ENCODE measurements at places on chromosomes 2 and 18.

- no peak for DNase-seq
These were observed 54.3 kb downstream of the DGKD start for GRCh38 chr2:233408366-233409285.

DNA sequence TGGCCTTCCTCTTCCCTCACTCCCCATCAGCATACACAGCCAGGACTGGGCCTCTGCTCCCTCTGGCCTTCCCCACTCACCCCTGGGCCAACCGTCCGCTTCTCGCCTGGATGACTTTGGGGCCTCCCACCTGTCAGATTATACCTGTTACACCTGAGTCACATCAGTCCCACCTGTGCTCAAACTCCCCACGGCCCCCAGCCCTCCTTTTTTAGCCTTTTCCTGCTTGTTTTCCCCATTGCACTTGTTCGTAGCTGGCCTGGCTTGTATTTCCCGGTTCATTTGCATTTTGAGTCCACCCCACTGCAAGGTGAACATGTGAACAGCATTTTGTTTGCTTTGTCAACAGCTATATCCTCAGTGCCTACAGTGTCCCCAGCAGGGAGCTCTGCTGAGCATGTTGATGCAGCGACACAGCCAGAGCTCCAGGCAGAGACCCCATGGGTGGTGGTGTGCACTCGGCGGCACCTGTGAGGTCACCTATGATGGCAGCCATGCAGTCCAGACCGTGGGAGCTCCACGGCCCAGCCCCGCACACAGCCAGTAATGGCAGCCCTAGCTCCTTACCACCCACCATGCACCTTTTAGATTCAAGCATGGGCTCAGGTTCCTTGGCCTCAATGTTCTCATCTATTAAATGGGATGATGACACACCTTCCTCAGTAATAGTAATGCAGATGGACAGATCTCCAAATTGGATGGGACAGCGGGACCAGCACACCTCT is 276.4 kb upstream of the HS6ST1 start:
- DNase-seq, result no peak

- no peak for DNase-seq
These were observed 995 bp downstream of the MBD5 start for GRCh38 chr2:148021886-148022285.

- no peak for DNase-seq
These were observed 77.1 kb downstream of the SPATS2L start for GRCh38 chr2:200383380-200384110.

DNA sequence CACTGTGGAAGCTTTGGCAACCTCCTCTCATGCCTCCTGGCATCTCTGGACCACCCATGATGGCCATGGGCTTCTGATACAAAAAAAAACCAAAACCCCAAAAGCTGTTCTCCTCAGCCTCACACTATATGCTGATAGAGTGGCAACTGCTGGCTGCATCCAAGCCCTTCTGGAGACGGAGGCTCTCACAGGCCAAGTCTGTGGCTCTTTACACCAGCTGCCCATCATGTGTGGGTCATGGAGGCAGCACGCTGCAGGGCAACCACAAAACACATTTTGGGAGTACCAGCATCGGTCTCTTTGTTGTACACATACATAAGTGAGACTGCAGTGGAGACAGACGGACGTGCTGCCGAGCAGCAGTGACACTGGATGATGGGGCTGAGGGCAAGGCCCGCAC is 45.3 kb downstream of the SP110 start:
- DNase-seq, result no peak

DNA sequence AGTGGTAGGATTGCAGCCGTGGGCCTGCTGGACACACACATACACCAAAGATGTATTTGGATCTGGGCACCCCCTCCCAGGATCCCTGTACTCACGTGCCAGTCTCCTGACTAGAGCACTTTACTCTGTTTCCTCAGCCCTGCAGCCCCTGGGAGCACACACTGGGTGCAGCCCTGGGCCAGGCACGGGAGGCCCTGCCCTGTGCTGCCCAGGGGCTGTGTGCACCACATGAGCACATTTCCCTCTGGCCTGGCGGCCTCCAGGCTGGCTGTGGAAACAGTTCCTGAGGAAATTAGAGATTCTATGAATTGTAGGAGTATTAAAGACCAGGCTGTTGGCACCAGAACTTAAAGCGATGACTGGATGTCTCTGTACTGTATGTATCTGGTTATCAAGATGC is 45.4 kb downstream of the BCL2L11 start:
- DNase-seq, result no peak

GRCh38 chr2:151808258-151809072 is 19.8 kb downstream of the ARL5A start:
- DNase-seq, result no peak

DNA sequence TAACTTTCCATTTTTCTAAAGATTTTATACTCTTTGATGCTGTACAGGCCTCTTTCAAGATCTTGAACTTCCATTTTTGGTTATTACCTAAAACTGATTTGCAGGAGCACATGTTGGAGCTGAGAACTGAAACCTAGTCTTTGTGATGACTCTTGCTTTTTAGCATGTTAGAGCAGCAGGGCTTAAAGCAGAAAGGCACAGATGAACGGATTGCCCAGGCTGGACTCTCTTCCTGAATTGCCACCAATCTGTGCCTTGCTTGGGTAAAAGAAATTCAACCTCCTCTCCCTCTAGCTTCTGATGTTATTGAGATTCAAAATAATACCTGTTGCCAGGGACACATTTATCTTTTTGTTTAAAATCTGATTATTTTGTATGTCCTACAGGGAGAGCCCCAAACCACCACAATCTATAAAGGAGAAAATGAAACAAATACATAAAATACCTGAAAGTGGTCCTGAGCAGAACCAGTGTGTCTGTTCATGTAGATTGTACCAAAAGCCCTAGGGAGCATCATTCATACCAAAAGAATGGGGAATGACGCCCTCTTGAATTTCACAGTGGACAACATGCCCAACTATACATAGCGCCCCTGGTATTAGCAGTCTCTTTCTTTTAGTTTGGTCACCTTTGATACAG is 277.0 kb upstream of the MAP2 start:
- DNase-seq, result no peak

DNA sequence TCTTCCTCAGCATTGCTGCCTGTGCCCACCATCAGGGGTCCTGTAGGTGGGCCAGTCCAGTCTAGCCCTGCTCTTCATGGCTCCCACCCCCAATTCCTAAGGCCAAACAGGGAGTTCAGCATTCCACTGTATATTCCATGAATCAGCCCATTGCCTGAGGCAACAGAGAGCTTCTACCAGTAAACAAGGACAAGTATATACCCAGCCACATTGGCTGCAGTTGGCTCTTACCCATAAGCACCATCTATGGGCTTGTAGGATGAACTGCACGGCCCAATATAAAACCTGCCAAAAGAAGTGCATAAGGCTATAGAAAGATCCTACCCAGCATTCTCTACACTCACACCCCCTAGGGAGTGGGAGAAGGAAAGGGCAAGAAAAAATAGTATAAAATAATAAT is 95.1 kb upstream of the SALL3 start:
- no peak for DNase-seq

DNA sequence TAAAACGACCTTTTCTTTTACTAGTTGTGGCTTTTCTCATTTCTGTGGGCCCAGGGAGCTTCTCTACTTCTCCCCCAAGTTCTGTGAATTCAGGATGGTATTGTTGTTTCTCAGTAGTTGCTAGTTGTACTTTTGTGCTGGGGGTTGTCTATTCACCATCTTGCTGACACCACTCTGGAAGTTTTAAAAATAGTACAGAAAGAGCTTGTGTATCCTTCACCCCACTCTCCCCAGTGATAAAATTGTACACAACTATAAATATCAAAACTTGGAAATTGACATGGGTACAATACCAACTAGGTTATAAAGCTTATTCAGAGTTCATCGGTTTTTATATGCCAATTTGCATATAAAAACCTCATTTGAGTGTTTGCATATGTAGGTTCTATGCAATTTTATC is 45.3 kb upstream of the REEP1 start:
- no peak for DNase-seq

- DNase-seq, result no peak
These were observed 1.9 kb downstream of the ADCYAP1 start for GRCh38 chr18:906416-907114.

DNA sequence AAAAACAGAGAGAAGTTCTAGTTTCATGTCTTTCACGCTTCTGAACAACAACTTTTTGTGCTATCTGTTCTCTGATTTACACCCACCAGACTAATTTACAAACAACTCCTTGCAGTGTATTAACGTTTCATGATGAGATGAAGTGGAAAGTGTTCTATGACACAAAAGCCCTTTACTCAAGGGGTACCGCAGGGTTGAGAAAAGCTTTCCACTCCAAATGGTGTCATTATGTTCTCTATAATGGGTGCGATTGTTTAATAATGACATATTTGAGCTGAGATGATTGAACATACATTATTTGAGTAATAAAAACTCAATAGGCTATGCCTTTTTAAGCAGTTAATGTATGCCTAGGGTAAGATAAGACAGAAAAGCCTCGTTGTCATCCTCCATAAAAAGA is 76.3 kb downstream of the ACTR3 start:
- no peak for DNase-seq

DNA sequence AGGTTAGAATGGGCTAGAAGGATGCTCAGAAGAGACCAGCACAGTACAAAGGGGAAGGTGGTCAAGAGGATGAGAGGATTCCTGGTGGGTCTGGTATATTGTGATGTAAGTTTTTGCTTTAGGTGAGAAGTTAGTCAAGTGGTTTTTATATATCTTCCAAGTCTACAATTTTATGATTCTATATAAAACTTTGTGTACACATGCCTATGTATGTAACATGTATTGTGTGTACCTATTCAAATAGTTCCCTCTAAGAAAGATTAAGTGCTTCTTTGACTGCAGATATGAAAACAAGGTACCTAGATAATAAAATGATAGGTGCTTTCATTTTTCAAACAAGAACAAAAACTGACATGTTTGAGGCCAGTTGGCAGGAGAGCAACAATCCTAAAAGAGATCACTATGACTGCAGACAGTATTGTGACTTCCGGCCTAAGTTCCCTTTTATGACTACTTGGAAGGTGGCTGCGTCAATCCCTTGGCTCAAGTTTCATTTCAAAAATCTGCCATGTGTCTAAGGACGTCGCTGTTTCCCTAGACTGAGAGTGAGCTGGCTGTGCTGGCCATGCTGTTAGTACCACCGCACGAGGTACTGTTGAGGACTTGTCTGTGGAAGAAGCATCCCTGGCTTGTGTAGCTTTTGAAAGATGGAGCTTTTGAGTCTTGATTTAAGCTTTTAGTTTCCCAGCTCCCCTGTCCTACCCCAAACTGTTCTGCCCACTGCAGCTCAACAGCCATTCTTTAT is 123.1 kb downstream of the PRPF40A start:
- DNase-seq, result no peak

- no peak for DNase-seq
These were observed 37.5 kb downstream of the STAT1 start for GRCh38 chr2:190976521-190976920.

GRCh38 chr18:62716619-62717168 is 1.4 kb downstream of the PHLPP1 start:
- DNase-seq, result peak; percentile 21

DNA sequence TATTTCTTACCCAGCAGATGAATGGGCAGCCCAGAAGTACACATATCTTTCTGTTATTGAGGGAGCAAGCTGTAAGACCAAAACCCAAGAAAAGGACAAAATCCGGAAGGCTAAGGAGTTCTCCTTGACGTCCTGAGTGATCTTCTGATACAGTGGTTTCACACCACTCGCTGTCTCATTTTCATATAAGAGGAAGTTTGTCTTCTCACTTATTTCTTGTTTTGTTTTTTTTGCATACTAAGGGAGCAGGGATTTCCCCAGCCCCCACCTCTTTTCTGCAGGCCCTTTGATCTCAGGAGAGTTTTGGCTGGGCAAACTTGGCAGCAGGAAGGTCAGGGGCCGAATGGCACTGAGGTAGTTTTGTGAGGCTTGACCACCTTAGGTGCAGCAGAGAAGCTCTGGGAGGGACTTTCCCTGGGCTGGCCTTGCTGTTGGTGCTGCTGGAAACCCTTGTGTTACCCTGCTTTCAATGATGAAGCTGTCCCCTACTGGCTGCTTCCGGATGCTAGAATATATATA is 13.3 kb downstream of the CHRNA1 start:
- no peak for DNase-seq

GRCh38 chr2:29497375-29497774 is 382.2 kb downstream of the CLIP4 start:
- DNase-seq, result no peak

- no peak for DNase-seq
These were observed 437.2 kb upstream of the LYPD1 start for GRCh38 chr2:133107058-133107815.

DNA sequence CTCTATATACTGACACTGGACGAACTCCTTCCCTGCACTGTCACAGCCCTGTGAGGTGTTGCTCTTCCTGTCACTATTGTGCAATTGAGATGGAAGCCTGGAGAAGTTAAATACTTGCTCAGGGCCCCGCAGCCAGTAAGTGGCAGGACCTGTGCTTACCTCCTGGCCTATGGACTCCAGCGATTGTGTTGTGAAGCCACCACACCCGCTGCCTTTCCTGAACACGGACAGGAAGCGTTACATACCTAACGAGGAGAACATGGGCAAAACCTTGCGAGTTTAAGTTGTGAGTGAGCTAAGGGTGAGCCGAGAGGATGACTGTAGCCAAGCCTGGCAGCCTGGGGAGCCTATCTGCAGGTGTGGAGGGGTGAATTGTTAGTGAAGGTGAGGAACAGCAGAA is 26.1 kb downstream of the RAB31 start:
- no peak for DNase-seq

GRCh38 chr2:155815851-155816250 is 516.7 kb downstream of the NR4A2 start:
- DNase-seq, result no peak

- DNase-seq, result no peak
These were observed 45.6 kb downstream of the REL start for GRCh38 chr2:60926741-60927552.

Measured in stimulated activated CD8-positive, alpha-beta memory T cell treated with anti-CD3 and anti-CD28 coated beads, Interleukin-15, amount 100 ng/mL, for 4 hours (primary cell).